ENCODE measurements at places on chromosomes 6 and 20.

GRCh38 chr6:109082188-109082577 is 12.5 kb downstream of the SESN1 start:
- DNase-seq = peak; percentile 55

DNA sequence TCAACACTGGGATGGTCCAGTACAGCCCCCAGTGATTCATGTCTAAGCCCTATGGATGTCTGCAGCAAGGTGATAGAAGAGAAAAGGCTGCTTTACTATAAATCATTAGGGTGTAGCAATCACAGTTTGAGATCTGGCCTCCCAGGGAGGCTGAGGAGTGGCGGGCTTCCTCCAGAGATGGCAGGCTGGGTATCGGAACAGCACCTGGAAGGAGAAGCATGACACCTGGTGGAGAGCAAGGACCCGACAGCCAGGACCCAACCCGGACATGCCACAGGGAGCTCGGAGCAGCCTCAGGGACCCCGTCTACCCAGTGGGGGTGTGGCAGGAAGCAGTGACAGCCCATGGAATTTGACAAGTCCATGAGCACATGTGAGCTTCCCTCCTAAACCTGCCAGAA is 114.8 kb upstream of the CD93 start:
- DNase-seq = peak; percentile 67

- peak; percentile 85 for DNase-seq
These were observed at the start of gene DNMT3B for GRCh38 chr20:32761831-32762753. DNMT3B (plus strand) TSS chr20:32762385; CDS start chr20:32780324, 17,939 bp downstream.

DNA sequence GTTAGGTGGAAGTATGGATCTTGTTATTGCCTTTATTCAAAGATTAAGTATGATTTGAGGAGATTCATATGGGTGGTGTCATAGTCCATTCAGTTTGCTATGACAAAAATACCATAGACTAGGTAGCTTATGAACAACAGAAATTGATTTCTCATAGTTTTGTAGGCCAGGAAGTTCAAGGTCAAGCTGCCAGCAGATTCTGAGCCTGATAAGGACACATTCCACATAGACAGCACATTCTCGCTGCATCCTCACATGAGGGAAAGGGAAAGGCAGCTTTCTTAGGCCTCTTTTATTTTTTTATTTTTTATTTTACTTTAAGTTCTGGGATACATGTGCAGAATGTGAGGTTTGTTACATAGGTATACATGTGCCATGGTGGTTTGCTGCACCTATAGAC is 27.7 kb downstream of the ME1 start:
- DNase-seq = no peak

All from kidney tubule cell (primary cell).